ENCODE measurements at places on chromosomes 3 and 15. TPM values are rescaled to one million over a fixed set of nuclear protein-coding genes. Genes with fewer than 3 reads are reported as not detected.

GRCh38 chr3:45688194-45688881, 858 bp upstream of the SACM1L start:
- peak; percentile 43 for DNase-seq

The COL6A5 gene
- polyA plus RNA-seq, result 2.6 TPM

GRCh38 chr3:78855190-78855589, 912.6 kb downstream of the ROBO1 start:
- DNase-seq, result no peak

- DNase-seq, result no peak
Measured at GRCh38 chr3:89260721-89261120, 153.3 kb downstream of the EPHA3 start.
